Hematopoietic multipotent progenitor cell treated with erythropoietin and hydrocortisone succinate and interleukin-3 and kit ligand, for 17 days (in vitro differentiated cells): ENCODE measurements at places on chromosomes 2 and 18.

GRCh38 chr2:186610785-186611184, 20.9 kb downstream of the ITGAV start:
- no peak for DNase-seq

GRCh38 chr2:135703300-135703699, 38.4 kb upstream of the UBXN4 start:
- DNase-seq: no peak

GRCh38 chr2:196513796-196514526, 125.6 kb upstream of the CCDC150 start:
- DNase-seq: no peak

GRCh38 chr2:158142568-158143332, 41.1 kb downstream of the UPP2 start:
- DNase-seq: no peak
